Uterus (tissue), 4 donors: ENCODE measurements at places on chromosomes 6 and 20. TPM values are rescaled to one million over a fixed set of nuclear protein-coding genes. Genes with fewer than 3 reads are reported as not detected.
A peak's percentile ranks its signal among the peaks of the same experiment; 100 is the strongest.

DNA sequence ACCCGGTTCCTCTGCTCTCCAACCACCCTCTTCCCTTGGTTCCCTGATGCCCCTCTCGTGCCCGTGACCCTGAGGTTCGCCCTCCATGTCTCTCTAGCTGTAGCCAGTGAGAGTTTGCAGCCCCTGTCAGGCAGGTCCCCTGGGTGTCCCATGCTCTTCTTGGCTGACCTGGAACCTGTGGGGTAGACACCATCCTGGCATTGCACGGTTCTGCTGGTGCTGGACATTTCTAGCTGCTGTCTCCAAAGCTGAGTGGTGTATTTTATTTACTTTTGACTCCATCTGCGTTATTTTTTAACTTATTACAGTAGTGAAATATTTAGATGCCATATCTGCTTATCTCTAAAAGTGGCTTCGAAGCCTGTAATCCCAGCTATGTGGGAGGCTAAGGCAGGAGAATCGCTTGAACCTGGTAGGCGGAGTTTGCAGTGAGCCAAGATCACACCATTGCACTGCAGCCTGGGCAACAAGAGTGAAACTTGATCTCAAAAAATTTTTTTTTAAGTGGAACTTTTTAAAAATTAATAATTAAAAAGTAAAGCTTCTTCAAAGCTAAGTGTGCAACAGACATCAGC, 12.5 kb downstream of the ENTPD6 start:
- no peak for DNase-seq

- DNase-seq = no peak
These were observed 11.4 kb downstream of the SLC2A4RG start for GRCh38 chr20:63750807-63751470.

DNA sequence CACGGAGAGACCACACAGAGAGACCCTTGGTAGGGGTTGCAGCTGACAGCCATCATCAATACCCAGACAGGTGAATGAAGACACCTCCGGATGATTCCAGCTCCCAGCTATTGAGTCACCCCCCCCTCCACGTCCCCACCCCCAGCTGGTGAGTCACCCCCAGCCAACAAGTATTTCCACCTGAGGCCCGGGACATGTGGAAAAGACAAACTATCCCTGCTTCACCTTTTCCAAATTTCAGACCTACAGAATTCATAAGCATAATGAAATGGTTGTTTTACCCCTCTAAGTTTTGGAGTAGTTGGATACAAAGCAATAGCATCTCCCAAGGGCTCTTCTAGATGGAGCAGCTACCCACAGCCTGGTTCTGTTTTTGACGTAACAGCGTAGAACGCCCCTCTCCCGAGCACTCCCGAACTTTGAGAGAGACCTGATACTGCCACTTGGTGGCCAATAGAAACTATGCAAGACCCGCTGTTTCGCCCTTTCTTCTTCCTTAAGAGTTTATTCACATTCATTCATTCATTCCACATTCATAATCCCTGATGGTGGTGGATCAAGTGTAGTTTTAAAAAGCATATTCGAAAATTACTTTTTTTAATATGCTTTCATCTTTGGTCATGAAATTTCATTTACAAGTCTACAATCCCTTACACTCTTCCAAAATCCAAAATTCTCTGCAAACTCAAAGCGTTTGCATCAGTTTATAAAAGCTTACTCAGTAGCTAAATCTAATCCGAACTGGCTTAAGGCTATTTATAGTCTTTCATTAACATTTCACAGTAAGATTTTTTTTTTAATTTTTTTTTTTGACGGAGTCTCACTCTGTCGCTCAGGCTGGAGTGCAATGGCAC, 15.1 kb upstream of the PPP1R16B start:
- DNase-seq = no peak

DNA sequence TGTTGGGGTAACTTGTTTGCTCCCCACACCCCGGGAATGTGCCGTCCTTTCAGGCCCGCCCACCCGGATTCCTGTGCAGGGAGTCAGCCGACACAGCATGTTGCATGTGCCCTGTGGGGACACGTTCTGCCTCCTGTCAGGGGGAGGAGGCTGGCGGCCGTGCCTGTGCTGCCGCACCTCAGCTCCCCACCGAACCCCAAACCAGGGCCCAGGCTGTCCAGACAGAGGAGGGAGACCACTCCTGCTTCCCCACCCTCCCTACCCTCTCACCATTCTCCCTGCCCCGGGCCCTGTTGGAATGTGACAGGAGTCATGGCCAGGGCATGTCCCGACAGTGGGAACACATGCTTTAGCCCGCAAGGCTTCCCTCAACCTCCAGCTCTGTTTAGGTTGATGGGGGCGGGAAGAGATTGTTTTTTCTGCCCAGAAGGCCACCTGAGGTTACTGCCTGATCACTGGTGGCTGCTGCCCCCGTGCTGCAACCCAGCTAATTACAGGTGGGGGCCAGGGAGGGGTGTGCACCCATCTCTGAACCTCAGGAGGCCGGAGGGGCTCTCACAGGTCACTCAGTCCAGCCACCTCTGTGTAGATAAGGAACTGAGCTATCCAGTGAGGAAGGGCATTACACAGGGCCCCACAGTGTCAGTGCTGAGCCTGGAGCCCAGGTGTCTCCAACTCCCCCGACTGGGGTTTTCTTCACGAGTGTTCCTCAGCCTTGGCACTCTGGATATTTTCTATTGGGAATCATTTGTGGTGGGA, 13.6 kb downstream of the LRRC73 start:
- no peak for DNase-seq

GRCh38 chr6:110101885-110102284, 77.6 kb downstream of the WASF1 start:
- no peak for DNase-seq

DNA sequence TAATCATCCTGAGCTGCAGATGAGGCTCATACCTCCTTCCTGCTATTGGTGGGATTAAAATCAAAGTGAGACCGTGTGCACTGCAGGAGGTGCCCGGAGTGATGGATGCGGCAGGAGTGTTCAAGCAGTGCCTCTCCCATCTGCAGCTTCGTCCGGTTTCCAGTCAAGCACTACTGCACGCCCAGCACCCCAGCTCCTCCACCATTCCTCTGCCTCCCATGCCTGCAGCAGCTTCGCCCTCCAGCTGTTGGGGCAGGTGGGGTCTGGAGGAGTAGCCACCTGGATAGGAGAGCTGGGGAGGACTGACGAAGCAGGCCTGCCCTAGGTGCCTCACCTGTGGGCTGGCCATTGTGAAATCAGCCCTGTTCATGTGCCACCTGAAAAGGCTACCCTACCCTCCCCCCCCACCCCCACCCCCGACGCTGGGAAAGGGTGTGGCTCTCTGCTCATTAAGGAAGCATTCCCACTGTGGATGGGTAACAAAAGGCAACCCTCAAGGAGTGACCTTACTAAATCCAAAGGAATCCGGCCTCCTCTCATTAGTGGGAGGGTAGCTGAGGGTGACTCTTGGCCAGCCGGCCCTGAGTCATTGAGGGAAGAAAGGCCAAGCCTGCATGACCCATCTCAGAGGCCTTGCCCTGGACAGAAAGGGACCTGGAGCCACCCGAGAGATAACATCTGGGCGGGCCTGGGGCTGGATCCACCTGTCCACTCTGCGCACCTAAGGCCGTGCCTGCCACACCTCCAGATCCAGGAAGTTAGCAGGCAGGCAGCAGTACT, 115.9 kb upstream of the ARMC2 start:
- no peak for DNase-seq

GRCh38 chr6:91097364-91097763, 510.5 kb upstream of the MAP3K7 start:
- peak; percentile 22 for DNase-seq

DNA sequence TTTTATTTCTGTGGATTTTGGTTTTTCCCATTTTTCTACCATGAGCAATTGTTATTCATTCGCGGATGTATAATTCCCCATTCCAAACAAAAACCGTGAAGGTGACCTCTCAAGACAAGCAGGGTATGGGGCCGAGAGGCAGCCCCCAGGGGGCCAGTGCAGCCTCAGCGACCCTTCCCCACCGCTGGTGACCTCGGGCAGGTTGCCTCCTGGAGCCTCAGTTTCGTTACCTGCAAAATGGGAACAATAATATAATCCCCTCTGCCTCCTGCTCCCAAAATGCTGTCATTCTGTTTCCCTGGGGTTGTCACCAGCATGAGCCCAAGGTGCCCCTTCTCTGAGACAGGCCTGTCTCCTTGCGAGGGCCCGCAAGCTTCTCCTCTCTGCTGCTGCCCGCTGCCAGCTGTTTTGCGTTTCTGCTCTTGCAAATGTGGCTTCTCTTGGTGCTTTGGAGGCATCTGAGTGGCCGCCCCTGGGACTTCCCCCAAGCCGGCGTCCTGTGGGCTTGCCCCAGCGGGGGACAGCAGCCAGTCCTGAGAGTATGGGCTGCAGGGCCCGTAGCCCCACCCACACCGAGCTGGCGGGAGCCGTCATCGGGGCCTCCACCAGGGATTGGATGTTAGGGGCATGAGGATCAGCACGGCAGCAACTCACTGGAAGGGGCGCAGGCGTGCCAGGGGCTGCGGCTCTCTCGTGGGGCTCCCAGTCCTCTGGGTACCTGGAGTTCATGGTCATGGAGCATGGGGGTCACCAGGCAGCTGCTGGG, 161.9 kb downstream of the TAF4 start:
- no peak for DNase-seq

DNA sequence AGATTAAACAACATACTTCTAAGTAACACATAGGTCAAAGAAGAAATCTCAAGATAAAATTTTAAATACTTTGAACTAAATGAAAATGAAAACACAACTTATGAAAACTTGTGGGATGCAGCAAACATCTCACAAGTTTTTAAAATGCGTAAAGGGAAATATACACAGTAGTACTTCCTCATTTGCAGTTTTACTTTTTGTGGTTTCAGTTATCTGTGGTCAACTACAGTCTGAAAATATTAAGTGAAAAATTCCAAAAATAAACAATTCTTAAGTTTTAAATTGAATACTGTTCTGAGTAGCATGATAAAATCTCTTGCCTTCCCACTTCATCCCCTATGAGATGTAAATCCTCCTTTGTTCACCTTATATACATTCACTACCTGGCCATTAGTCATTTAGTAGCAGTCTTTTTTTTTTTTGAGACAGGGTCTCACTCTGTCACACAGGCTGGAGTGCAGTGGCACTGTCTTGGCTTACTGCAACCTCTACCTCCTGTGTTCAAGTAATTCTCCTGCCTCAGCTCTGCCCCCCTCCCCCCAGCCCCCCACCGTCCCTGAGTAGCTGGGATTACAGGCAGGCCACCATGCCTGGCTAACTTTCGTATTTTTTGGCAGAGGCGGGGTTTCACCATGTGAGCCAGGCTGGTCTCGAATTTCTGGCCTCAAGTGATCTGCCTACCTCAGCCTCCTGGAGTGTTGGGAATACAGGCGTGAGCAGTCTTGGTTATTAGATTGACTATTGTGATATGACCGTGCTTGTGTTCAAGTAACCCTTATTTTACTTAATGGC, 154.6 kb upstream of the AHI1 start:
- DNase-seq = no peak

- DNase-seq = no peak
These were observed 1097.2 kb upstream of the GJE1 start for GRCh38 chr6:141035312-141036200.

- DNase-seq = no peak
These were observed 13.2 kb downstream of the SIRPG start for GRCh38 chr20:1644101-1644962.

DNA sequence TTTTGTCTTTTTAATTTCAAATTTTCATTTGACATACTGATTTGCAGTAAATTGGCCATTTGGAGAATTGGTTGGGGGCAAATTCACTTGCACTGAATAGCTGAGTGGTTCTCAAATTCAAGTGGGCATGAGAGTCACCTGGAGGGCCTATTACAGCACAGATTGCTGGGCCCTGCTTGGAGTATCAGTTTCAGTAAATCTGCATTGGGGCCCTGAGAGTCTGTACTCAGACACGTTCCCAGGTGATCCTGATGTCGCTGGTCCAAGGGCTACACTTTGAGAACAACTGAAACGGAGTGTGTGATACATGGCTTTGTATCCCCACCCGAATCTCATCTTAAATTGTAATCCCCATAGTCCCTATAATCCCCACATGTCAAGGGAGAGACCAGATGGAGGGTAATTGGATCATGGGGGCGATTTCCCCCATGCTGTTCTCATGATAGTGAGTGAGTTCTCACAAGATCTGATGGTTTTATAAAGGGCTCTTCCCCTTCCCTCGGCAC, 115.9 kb downstream of the KLHL32 start:
- DNase-seq = no peak

- no peak for DNase-seq
These were observed 432.6 kb downstream of the MMUT start for GRCh38 chr6:49030251-49031020.

- DNase-seq = no peak
These were observed 273.2 kb downstream of the HIVEP2 start for GRCh38 chr6:142671791-142672190.

- DNase-seq = no peak
These were observed 89.6 kb downstream of the MRAP2 start for GRCh38 chr6:84123186-84123585.

DNA sequence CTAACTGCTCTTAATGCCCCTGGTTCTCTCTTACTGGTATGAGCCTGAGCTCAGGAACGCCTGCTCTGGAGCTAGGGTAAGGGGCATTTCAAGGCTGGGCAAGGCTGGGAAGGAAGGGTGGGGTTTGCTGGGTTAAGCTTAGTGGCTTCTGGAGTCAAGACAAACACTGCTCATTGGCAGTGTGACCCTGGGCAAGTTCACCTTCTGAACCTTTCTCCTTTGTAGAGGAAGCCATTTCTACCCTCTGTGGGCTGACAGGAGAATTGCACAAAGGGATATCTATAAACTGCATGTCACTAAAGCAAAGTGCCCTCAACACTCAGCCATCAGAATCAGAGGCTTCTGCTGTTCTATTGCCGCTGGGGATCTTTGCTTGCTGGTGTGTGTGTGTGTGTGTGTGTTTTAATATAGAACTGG, 20.3 kb upstream of the LRRN4 start:
- DNase-seq = no peak

GRCh38 chr20:59159091-59159490, 4.5 kb upstream of the ZNF831 start:
- DNase-seq = no peak

- DNase-seq = no peak
These were observed 267.5 kb downstream of the TMEM242 start for GRCh38 chr6:157055863-157056262.

DNA sequence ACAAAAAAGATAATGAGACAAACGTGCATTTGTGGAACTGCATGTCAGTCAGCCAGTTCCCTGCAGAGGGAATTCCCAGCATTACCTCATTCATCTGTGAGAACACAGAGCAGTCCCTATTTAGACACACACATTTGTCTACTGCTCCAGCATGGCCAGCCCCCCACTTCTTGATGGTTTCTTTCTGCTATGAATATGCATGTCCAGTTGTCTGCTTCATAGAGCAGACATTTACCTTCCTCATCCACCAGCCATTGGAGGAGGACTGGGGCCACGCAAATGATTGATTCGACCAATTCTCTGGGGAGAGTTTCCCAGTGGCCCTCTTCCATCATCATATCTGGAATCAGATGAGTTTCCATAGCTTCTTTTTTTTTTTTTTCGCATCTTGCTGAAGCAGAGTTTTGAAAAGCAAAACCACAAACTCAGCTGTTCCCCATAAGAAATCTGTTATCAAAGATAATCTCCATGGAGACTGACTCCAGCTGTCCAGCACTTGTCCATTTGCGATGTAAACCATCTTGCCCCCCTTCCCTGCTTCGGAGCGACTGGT, 11.8 kb downstream of the ENPP1 start:
- no peak for DNase-seq

ENPP3 gene
- total RNA-seq = 6.3 TPM

CABLES2 gene
- total RNA-seq = 0.29 TPM

DSP gene
- 10.8 TPM for total RNA-seq

FOXO3 gene
- 52.3 TPM for total RNA-seq

VWA7 gene
- 0.88 TPM for total RNA-seq

SAMD5 gene
- 15.0 TPM for total RNA-seq

PPP1R3G gene
- 6.0 TPM for total RNA-seq

POLR1H gene
- 32.8 TPM for total RNA-seq

ATG5 gene
- 45.0 TPM for total RNA-seq

FLRT3 gene
- total RNA-seq = 1.8 TPM

MTFR2 gene
- not detected for total RNA-seq
